ENCODE measurements at places on chromosomes 1 and 21.

DNA sequence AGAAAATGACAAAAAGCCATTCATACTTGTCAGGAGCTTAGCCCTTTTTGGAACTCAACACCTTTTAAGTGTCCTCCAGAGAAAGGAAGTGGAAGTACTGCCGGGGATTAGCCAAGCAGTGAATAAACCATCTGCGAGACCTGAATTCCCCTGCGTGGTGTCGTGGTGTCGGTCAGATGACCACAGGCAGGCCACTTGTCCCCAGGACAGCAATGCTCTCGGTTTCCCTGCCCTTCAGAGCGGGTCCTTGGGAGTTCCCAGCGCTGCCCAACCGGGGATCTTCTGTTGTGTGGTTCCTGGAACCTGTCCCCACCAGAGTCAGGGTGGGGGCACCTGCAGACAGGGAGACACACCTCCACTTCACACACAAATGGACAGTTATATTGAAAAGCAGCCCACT, 9.2 kb downstream of the GPR157 start:
- DNase-seq: no peak

DNA sequence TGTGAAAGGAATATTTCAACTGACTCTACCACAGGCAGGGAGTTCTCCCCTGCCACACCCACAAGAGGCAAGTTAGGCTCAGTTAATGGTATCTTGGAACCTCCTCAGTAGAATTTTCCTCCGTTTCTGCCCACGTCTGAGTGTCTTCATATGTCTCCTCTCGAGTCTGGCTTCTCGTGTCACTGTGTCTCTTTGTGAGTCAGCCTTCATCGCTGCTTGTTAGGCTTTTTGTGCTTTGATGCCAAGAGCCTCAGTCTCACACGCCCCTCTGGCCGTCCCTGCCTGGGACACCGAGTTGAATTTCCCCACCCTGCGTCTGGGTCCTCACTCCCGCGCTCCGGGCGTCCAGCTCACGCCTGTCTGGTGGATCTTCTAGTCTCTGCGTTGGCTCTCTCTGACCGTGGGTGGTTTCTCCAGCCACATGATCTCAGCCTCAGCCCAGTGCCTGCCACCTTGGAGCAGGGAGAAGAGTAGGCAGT, 125.7 kb upstream of the GADD45A start:
- DNase-seq: peak; percentile 47

DNA sequence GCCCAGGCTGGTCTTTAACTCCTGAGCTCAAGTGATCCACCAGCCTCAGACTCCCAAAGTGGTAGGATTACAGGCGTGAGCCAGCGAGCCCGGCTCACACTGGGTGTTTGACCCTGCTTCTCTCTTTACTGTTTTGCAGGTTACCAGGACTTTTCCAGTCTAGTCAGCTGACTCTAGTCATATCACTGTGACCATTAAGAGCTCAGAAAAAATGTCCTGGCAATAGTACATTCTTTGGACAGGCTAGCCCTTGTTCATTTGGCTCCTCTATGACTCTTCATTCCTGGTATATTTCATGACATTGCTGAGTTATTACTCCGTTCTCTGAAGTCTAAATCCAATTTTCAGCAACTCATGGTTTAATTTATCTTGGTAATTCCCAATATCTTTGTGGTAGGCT, 8.0 kb upstream of the CA6 start:
- DNase-seq: no peak

DNA sequence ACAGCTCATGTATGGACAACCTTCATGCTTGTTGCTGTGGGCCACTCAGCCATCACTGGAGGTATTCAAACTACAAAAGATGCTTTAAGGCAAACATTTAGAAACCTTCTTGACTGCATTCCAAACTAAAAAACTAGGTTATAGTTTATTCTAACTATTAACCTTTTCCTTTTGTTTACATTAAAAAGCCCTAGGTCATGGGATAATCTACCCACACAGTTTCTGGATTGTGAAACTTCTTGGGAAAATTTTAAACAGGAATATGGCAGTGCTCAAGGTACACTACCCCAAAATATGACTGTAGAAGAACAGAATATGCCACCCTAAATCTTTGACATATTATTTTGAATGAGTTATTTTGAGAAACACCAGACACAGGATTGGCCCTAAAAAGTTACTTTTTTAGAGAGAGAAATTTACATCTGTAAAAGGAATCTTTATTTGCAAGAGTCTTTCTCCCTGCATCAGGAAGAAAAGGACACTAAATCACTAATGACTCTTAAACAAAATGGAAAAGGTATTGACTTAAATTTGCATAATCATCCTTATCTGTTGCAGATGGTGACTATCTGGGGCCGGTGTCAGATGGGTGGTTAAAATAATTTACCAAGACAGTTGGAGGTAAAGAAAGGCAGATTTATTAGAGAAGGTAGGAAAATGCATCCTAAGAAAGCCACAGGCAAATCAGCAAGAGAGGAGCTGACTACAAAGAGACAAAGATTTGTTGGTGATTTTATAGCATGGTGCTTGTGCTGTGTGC, 25.1 kb upstream of the NUF2 start:
- DNase-seq: no peak

- peak; percentile 4 for DNase-seq
Observed at GRCh38 chr1:106613861-106614260, 442.6 kb upstream of the PRMT6 start.

DNA sequence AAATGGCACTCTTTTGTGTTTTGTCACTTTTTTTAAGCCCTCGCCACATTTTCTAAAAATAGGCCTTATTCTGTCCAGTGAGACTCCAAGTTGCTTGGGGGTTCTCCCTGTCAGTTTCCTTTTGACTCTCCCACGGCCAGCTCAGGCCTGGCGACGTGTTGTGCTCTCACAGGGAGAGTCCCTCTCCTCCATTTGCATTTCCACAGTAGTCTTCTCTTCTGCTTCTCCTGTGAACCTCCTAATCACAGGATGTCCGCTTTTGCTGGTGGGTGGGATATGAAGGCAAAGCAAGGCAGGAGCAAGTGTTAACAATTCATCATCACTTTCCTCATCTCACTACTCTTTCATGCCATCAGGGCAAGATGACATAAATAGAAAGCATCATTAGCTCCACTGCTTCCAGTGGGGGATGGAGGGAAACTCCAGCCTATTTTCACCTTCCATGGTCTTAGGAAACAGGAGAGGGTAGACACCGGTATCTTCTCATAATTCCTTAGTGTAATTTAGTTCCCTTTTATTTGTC, 99.8 kb downstream of the INTS7 start:
- DNase-seq: no peak

DNA sequence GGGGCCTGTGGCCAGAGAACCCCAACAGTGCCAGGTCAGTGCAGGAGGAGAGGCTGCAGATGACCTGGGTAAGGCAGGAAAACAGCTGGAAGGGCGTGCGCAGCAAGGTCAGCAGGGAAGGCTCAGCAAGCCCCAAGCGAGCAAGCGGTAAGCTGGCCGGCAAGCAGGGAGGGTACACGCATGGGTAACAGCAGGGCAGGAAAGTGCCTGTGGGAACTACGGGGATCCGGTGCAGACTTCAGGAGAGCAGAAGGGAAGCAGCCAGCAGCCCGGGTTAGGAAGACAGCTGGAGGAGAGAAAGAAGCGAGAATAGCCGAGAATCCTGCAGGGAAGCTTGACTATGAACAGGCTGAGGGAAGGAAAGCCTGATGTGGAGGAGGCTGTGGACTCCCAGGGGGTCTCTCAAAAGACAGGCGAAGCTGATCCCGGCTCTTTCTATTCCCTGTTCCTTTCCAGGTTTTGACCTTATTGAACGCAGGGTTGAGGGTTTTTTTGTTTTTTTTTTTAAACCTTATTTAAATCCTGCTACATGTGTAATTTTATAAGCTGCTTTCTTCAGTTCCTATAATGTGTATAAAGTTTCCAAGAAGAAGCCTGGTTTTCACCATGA, 20.9 kb downstream of the UMODL1 start:
- DNase-seq: no peak

DNA sequence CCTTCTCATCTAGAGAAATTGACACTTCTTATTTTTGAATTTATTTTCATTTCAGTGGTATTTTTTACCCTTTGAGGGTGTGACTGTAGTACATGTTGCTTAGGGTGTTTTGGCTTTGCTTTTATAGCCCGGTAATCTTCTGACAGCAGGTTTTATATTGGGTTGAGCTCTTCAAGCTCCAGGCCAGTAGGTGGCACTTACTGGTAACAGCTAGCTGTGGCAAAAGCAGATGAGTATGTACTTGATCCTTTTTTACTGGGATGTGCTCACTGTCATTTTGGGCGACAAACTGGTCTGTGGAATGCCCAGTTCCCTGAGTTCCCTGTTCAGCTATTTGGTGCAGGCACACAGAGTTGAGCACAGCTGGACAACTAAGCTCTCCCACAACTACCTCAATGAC, 916.2 kb upstream of the B3GALT2 start:
- no peak for DNase-seq

DNA sequence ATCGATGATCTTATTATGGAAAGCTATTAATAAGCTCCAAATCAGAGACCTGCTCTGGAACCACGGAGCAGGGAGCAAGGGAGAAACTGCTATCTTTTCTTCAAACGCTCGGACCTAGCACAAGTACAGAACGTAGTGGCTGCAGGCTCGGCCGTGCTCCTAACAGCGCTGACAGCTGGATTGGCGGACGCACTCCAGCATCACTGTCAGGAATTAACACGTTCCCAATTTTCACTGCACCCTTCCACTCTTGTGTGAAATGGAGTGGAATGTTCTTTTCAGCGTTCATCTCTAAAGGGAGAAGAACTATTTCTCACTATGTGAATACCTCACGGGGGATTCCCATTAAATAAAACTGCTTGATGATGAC, 106.9 kb downstream of the ZNF281 start:
- peak; percentile 32 for DNase-seq

GRCh38 chr1:40045182-40045581, 4.7 kb downstream of the CAP1 start:
- no peak for DNase-seq

DNA sequence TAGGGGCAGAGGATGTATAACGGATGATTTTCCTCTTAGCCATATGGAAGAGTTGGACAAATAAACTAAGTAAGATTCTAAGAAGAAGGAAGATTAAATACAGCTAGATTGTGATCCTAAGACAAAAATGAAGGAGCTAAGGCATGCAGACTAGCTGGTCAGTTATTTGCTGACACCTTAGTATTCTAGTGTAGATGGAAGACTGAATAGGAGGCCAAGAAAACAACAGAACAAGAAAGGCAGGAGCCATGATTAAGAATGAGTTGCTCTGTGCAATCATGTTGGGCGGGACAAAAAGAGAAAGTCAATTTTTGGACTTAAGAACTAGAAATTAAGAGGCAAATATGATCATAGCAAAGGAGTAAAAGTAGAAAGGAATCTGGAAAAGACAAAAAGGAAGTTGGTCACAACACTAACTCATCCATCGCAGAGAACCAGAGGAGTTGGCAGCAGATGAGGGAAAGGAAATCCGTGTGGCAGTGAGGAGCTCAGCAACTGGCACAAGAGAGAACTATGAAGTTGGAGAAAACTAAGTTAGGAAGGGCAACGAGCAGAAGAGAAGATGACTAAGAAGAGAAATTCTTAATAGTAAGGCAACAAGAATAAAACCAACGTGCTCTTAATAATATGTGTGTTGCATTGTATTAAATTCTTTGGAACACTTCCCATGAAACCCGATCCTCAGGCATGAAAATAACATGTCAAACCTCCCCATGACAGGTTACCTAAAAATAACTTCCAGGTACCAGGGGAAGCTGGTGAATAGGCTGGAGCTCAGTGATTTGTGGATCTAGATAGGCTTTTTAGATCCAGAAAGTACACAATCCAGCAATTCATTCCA, 234.4 kb downstream of the LTN1 start:
- no peak for DNase-seq

- DNase-seq: peak; percentile 77
Observed at GRCh38 chr1:156692925-156693847, 12.2 kb downstream of the CRABP2 start.

DNA sequence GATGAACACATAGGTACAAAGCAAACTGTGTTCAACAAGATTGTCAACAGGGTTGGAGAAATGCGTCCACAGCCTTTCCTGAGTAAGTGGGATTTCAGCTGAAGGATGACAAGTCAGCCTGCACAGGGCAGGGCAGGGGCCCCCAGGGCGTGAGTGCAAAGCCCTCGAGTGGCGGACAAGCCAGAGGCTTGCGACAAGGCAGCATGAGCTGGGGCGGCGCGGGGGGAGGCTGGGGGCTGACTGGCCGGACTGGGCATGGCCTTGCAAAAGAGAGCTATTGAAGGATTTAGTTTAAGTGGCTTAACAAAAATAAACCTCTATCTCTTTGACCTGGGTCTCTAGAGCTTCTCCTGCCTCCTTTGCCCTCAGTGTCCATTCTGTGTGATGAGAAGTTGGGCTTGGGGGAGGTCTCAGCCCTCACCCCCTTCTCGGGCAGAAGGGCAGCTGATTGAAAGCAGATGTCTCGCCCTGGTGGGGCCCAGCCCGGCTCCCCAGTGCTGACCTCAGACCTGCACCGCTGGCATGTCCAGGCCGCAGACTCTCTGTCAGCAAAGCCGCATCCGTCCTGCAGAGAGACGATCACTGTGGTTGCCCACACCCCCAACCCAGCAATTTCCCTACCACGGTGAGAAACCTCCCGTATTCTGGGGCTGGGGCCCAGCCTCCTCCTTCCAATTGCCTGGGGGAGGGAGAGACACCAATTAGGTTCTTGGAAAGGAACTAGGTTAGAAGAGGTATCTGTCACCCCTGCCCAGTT, 24.3 kb upstream of the EPS8L3 start:
- no peak for DNase-seq

- DNase-seq: no peak
Observed at GRCh38 chr1:55257958-55258357, 42.8 kb upstream of the USP24 start.

- no peak for DNase-seq
Observed at GRCh38 chr1:161133220-161133740, 813 bp upstream of the DEDD start.

DNA sequence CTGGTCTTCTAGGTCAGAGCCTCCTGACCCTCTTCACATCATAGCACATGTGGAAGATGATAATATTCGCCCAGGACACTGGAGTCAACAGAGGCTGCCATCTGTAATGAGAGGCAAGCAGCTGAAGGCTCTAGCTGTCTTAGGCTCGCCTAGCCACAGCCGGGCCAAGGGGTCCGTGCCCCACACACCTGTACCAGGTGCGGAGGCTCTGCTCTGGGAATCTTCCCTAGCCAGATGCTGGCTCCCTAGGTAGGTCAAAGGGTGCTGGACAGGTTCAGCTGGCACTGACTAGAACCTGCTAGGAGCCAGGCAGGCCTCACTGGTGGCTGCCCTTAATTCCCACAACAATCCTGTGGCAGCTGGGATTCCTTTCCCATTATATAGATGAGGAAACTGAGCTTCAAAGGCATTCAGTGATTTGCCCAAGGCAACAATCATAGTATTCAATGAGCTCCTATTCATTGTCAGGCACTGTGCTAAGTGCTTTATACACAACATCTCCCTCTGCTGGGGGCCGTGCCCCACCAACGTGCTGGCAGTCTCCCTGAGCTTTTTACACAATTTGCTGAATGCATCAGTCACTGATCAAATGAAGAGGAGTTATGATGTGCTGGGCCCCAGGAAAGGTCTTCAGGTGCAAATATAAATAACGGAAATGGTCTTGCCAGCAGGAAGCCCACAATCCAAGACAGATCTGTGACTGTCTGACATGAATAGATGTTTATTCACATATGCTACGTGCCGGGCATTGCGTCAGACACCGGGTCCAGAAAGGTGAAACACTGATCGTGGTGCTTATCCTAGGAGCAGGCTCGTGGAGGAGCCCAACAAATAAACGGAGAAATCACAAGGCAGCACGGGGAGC, 58.0 kb downstream of the DDX20 start:
- no peak for DNase-seq

Measured in lung (tissue), 17 donors.